ENCODE measurements at places on chromosomes 6 and 20.

DNA sequence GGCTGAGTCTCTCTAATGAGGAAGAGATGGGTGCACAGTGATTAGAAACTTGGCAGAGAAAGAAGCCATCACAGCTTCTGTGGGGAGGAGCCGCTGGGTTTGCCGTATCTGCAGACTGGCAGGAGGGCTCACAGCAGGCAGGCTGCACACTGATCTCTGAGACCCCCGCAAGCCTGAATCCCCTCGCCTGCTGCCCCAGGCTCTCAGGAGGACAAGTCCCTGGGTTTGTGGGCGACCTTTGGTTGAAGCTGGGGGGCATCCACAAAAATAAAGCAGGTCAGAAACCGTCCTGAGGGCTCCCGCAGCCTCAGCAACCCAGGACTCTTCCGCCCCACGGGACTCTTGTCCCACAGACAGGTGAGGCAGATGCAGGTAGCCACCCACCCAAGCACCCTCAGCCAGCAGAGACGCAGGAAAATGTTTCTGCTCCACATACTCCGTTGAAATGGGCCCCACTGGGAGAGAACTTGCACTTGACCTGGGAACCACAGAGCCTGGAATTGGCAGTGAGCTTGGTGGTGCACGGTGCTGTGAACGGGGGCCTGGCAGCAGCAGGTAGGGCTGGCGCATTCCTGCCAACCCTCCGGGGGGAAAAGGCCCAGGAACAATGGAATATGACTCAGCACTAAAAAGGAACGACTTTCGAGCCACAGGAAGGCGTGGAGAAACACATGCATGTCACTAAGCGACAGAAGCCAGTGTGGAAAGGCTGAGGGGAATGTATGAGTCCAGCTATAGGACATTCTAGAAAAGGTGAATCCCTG is 89.9 kb downstream of the YTHDF1 start:
- peak; percentile 38 for DNase-seq

DNA sequence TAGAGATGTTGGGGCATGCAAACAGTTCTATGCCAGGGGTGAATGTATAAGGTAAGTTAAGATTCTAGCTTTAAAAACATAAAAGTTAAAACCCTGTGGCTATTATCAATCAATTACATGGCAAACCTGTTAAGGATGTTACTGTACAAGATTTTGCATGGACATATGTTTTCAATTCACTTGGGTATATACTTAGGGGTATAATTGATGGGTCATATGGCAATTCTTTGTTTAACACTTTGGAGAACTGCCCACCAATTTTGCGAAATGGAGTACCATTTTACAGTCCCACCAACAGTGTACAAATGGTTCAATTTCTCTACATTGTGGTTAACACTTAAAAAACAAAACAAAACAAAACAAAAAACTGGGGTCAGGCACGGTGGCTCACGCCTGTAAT is 9.4 kb upstream of the NCOA3 start:
- no peak for DNase-seq

DNA sequence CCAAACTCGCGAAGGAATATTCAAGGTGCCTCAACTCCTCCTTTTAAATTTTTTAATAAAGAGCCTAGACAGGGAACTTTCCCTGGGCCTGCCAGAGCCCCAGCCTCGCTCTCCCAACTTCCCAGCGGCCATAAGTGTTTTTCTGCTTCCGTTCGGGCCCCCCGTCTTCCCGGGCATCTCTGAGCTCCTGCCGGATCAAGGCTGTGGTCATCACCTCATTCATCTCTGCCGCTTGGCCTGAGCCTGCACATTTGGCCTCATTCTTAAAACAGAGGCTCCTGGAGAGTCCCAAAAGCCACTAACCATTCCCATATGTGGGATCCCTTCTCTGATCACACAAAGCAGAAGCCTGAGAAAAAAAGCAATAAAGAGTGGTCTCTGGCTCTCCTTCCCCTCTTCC is 969.1 kb upstream of the DEFB115 start:
- no peak for DNase-seq

- no peak for DNase-seq
Measured at GRCh38 chr6:87261534-87261933, 60.9 kb upstream of the SMIM8 start.

- DNase-seq, result no peak
Measured at GRCh38 chr6:15350386-15351083, 104.7 kb downstream of the JARID2 start.

DNA sequence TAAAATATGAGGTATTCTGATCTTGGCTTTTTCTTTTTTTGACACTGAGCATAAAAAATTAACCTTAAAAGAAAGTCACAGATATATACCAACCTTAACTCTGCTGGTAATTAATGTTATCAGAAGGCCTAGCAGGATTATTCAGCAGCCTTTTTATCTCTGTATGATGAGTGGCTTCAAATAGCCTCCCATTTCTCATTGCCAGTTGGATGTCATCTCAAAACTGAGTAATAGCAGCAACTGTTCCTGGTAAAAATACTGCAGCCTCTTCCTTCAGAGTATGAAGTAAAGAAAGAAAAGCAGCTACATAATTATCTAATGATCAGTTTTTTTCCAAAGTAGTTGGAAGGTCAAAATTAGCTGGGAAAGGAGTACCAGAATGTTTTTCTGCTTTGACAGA is 24.9 kb upstream of the HDGFL1 start:
- DNase-seq, result no peak

GRCh38 chr6:129793447-129793846 is 67.7 kb downstream of the TMEM244 start:
- no peak for DNase-seq

DNA sequence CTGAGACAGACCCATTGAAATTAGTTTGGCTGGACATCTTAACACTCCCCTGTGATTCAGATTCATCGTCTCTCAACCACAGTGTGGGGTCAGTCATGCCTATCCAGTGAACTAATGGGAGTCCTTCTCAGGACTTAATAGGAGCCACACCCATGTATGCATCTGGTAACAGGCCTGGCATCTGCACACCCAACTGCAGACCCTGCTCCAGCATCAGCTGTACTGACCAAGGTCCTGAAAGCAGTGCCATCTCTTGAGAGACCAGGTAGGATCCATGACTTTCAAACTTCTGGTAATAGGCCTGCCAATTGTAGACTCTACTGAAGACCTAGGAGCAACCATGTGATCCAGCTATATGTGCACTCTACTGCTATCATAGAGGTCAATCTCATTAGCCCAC is 363.6 kb upstream of the POU3F2 start:
- DNase-seq, result no peak

- no peak for DNase-seq
Measured at GRCh38 chr20:43744966-43745730, 18.3 kb upstream of the GTSF1L start.

DNA sequence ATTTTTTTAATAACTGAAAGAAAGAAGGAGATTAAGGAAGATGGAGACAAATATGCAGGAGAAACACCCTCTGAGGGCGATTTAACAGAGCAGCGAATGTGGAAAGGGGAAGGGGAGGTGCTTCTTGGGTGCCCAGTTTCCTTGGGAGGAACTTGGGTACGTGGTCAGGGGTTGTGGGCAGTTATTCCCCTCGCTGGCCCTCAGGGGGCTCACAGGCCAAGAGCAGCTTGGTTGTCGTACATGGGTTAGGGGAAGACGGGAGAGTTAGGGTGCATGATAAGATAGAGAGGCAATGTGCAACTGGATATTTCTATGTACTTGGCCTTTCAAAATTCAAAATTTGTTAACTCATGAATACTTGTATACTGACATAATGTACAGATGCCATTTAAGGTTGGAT is 7.0 kb upstream of the TUBB2A start:
- no peak for DNase-seq

DNA sequence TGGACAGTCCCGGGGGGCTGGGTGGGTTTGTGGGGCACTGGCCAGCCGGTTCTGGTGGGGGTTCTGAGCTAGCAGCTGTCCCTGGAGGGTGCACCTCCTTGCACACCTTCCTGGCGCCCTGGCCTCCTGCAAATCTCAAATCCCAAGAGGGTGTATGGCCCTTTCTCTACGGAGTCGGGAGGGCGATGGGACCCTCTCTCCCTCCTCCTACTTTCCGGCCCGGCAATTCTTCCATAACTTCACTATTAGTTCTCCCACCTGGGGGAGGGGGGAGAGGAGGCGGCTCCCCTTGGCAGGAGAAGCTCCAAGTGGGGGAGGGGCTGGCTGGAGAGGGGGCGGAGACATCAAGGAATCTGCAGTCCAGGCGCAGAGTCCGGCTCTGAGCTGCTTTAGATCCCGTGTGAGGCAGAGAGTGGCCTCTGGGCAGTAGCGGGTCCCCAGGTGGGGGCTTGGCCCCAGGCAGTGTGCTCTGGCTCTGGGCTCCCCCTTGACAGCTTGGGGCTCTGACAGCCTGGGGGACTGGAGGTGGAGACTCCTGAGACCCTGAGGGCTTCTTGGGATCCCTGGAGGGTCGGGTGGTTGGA is 1.4 kb upstream of the LAMA5 start:
- DNase-seq, result no peak

- peak; percentile 85 for DNase-seq
Measured at GRCh38 chr20:10034717-10035571, at the start of gene ANKEF1. Gene ANKEF1 (plus strand): TSS chr20:10034987. CDS start chr20:10038302, 3,315 bp downstream.

DNA sequence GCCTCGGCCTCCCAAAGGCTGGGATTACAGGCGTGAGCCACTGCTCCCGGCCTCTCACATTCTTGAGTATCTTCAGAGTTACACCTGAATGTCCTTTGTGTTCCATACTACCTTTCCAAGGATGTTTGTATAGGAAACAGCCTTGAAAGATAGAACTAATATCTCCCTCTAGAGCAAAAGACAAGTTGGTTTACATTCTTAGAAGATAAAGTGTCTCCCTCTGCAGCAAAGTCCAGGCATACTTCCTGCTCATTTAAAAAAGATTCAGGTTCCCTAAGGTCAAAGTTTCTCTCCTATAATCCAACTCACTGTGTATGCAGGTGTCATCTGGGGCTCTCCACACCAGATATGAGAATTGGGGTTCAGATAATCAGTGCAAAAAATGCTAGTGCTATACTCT is 224.4 kb downstream of the TPBG start:
- no peak for DNase-seq

GRCh38 chr20:23634985-23635767 is 2.6 kb downstream of the CST3 start:
- no peak for DNase-seq

- DNase-seq, result no peak
Measured at GRCh38 chr6:115071962-115072361, 729.1 kb upstream of the HS3ST5 start.

- no peak for DNase-seq
Measured at GRCh38 chr20:21684671-21685070, 20.8 kb upstream of the PAX1 start.

DNA sequence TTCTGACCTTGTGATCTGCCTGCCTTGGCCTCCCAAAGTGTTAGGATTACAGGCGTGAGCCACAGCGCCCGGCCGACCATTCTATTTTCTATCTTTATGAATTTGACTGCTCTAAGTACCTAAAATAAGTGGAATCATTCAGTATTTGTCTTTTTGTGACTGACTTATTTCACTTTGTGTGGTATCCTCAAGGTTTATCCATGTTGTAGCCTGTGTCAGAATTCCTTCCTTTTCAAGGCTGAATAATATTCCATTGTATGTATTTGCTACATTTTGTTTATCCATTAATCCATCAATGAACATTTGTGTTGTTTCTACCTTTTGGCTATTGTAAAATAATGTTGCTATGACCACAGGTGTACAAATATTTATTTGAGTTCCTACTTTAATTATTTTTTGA is 4.9 kb upstream of the TJAP1 start:
- no peak for DNase-seq

GRCh38 chr20:33250666-33251065 is 14.9 kb downstream of the BPIFA1 start:
- no peak for DNase-seq

All from brain (organoid and tissue), 16 donors.